ENCODE measurements at places on chromosomes 3 and 15. TPM values are rescaled to one million over a fixed set of nuclear protein-coding genes. Genes with fewer than 3 reads are reported as not detected.

DNA sequence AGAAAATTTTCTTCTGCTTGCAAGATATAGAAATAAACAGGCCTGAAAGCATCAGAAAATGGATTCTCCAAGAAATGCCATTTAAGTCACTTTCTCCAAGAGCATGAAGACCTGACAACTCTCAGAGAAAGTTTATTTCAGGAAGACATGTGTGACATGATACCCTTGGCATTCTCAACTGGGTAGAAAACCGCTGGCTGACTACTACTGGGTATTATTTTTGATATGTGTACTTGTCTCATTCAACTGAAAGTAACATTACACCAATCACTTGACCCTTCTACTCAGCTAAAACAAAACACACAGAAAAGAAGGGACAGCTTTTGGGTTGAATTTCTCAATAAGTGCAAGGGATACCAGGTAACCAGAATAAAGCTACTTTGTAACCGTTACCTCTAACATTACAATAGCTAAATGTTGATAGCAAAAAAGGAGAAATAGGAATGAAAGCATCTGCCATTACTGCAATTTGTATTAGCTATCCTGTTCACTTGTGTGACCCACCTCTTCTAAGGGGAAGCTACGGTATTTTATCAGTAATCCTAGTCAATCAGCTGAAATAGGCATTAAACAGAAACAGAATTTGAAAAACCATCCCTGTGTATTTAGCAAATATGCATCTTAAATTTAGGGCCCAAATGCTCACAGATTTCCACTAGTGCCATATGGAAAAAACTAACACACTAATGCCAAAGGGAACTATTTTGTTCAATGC is 7.3 kb downstream of the TRA2B start:
- DNase-seq = no peak

DNA sequence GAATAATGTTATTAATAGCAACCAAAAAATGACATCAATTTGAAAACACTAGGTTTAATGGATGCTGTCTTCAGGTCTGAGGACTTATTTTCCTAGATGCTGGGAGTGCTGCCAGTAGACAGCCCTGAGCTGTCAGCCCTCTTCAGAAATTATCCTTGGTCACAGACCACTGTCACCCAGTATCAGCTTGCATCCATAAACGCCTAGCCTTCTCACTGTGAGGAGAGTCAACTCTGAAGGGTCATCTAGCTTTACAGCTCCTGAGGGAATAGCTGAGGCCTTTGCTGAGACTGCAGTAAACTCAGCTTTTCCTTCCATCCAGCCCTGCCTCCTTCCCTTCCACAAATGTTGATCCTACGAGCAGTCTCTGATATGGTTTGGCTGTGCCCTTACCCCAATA is 19.4 kb upstream of the MNS1 start:
- no peak for DNase-seq

- no peak for DNase-seq
These were observed 1.8 kb downstream of the DAPK2 start for GRCh38 chr15:64044300-64045100.

- DNase-seq = no peak
These were observed 474.3 kb downstream of the NR2F2 start for GRCh38 chr15:96804754-96805153.

DNA sequence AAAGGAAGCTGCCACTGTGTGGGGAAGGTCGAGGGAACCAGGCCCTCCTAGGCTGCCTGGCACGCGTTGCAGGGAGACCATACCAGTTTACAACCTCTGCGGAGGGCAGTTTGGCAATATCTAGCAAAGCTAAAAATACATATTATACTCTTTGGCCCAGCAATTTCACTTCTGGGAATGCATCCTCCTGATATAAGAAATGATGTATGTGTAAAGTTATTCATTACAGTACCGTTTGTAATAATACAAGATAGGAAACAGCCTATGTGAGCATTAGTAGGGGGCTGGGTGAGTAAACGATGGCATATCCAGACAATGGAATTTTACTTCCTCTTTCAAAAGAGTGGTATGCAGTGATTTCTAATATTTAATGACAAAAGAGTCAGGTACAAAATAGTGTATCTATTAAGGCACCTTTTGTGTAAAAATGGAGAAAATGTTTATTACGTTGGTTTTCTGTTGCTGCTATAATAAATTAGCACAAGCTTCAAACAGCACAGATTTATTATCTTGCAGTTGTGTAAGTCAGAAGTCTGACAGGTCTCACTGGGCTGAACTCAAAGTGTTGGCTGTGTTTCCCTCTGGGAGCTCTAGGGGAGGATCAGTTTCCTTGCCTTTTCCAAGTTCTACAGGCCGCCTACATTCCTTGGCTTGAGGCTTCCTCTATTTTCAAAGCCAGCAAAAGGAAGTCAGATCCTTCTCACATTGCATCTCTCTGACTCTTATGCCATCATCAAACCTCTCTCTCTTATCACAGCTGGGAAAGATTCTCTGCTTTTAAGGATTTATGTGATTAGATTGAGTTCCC is 9.0 kb downstream of the APOD start:
- no peak for DNase-seq

- peak; percentile 56 for DNase-seq
These were observed 3.2 kb downstream of the ZIC1 start for GRCh38 chr3:147412261-147412916.

The MAGI1 gene
- 46.5 TPM for total RNA-seq

The ZFYVE19 gene
- total RNA-seq = 11.8 TPM

DNA sequence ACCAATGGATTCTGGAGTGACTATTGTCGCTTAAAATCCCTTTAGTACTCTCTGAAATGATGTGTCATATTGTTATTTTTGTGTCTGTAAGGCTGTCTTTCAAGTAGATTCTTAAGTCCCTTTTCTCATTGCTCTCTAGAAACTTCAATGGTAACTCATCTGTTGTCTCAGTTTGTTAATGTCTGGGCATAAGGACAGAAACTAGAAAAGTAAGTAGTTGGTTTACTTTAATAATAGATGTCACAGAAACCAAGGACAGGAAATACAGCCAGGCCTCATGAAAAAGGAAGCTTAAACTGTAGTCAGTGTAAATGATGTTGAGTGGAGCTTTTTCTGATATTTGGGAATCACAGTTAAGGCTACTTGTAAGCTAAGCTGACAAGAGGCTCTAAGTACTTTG is 730.2 kb upstream of the DPPA4 start:
- no peak for DNase-seq

The CLCN2 gene
- total RNA-seq = 17.8 TPM

- DNase-seq = peak; percentile 75
These were observed at the start of gene SEMA3F for GRCh38 chr3:50154840-50155490. TSS of gene SEMA3F (plus strand) at chr3:50155324. CDS start at chr3:50159623, 4,299 bp downstream.

DNA sequence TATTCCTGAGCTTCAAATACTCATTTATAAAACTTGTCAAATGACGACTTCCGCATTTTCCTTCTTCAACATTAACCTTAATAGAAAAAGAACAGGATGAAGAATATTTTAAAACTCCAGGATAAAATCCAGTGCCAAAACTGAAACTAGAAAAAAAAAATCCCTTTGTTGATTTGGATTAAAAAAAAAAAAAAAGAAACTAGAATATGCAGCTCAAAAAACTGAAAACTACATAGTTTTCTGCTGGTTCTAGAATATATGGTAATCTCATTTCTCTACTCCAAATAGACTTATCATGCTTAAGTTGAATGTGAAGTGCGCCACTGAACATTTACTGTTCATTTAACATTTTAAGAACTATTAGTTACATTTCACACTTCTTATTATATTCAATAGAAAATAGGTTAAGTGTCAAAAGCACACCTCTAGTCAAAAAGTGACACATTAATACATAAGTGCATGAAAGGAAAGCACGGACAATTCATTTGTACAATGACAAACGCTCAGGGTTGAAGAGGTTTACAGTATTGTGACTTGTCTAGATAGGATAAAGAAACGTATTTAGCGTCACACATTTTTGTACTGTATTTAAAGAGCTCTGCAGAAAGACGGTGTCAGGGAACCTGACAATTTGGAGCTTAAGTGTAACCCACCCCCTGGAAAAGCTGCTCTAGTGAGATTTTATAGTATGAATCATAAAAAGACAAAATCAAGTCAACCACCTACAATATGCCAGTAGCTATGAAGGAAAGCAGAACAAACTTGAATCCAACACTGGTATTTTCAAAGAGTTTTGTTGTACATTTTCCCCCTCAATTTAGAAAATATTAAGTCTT is 5.8 kb downstream of the TRA2B start:
- DNase-seq = no peak

- DNase-seq = no peak
These were observed 336.1 kb downstream of the TBL1XR1 start for GRCh38 chr3:176861137-176861536.

- DNase-seq = no peak
These were observed 713.0 kb upstream of the GRM7 start for GRCh38 chr3:6147883-6148282.

DNA sequence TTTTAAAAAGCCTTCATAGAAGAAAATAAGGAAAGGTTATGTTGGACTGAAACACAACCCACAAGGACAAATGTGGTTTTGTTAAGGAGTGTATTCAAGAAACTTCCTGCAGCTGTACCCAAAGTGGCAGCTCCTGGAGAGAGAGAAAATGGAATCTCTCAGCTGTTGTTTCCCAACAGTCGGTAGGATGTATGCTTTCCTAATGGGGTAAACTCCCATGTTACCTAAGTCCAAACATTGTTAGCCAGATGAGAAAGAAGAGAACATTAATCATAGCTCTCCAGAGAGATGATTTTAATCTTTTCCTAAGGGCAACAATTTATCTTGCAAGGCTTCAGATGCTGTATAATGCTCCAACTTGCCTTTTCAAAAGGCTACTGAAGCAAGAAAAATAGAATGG is 22.6 kb upstream of the TEX9 start:
- DNase-seq = no peak

The PLSCR4 gene
- not detected for total RNA-seq

DNA sequence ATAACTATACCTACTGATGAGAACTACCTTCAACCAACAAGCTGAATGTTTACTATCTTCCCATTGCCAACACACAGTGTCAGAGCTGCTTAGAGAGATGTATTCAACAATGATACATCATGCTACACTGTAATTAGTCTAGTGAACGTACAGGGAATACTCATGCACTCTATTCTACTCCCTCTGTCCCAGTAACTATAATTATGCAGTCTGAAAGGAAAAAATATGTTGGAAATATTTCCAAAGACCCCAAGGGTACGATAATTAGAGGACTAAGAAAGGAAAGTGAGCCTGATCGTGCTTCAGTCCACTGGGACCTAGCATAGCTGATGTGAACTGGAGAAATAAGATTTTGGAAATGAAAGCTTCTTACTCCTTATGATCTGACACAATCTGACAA is 36.9 kb upstream of the FSIP1 start:
- no peak for DNase-seq

The ZNF35 gene
- 29.8 TPM for total RNA-seq

The HEG1 gene
- 32.7 TPM for total RNA-seq

The P2RY13 gene
- total RNA-seq = not detected

DNA sequence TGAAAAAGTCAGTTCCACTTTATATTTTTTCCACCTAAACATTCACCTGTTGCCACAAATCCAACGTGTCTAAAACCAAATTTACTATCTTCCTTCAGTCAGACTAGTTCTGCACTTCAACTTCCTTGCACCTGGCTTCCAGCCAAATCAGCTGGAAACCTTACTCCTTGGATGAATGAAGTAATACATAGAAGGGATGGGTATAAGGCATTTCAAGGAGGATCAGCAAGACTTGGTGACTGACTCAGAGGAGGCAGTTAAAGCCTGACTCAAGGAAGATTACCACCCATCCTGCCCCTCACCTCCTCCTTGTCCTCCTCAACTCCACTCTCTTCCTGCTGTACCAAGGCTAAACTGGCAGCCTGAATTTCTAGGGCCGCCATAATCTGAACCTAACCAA is 37.1 kb downstream of the QTRT2 start:
- no peak for DNase-seq

The SERINC4 gene
- total RNA-seq = not detected

GRCh38 chr15:69522361-69522760 is 69.7 kb downstream of the RPLP1 start:
- no peak for DNase-seq

DNA sequence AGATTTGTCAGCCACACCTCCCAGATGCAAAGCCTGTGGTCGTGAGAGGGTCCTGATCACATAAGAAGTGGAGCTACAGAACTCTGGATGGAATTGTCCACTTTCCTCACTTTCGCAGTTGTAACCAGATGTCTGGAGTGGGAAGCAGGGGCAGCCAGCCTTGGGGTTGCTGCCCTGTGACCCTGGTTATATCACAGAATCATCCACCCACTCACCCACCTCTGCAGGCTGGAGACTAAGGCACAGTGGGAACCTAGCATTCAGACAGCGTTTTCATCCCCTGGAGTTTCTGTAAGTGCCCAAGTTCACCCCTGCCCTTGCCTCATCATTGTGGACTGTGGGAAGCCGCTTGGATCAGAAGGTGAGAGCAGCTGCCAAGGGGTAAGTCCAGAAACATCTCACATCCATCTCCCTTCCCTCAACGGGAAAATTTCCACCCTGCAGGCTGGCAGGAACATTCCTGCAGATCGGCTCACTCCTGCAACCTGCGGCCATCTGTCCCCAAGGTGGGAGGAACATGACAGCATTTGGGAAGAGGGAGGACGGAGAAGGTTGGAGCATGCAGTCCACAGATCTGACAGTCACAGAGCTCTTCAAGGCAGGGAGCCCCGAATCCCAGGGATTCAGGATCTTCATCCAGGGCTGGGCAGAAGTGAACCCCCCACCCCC is 2.9 kb upstream of the IQSEC1 start:
- no peak for DNase-seq

DNA sequence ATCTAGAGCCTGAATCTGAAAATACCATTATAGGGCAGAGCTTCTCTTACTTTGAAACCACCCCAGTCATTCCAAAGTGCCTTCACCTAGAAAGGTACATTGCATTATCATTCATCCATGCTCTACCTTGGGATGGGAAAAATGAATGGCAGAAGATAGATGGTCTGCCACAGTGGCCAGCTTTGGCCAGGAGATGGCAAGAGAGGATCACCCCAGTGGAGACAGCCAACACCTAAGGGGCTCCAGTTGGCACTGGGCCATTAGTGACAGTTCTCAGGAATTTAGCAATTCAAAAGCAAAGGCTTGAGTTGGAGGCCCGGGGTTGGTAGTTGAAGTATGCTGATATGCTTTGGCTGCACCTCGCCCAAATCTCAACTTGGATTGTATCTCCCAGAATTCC is 253.6 kb upstream of the MRPL3 start:
- DNase-seq = no peak

The TMEM212 gene
- total RNA-seq = not detected

- no peak for DNase-seq
These were observed 26.5 kb upstream of the P2RY12 start for GRCh38 chr3:151410891-151411559.

The SYNPR gene
- 6.1 TPM for total RNA-seq

- DNase-seq = no peak
These were observed 9.7 kb upstream of the CYFIP1 start for GRCh38 chr15:22989576-22990477.

- no peak for DNase-seq
These were observed 90.6 kb upstream of the GRM7 start for GRCh38 chr3:6770397-6770690.

The SECISBP2L gene
- 60.2 TPM for total RNA-seq

DNA sequence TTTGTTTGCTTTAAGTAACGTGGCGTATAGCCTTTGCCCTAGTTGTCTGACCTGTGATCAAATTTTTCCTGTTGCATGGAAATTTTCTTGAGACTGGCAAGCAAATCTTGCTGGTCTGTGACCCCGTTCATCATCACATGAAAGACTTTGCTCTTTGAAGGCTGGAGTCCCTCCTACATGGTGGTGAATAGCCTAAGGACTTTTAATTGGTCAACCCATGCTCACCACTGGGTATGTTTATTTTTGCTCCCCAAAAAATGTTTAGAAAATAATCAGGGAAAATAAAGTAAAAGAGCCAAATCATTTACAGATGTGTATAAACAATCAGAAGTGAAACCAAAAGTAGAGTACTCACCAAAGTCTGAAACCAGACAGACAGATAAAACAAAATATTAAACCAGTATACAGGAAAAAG is 1075.3 kb upstream of the ALCAM start:
- no peak for DNase-seq

GRCh38 chr15:96369825-96370621 is 39.5 kb downstream of the NR2F2 start:
- no peak for DNase-seq

Data from glutamatergic neuron (in vitro differentiated cells).